ENCODE measurements at places on chromosomes 6 and 20. TPM values are rescaled to one million over a fixed set of nuclear protein-coding genes. Genes with fewer than 3 reads are reported as not detected.

UST gene
- 2.2 TPM for total RNA-seq

JAG1 gene
- 0.30 TPM for total RNA-seq

OR2H1 gene
- total RNA-seq: not detected

QRSL1 gene
- total RNA-seq: 17.9 TPM

DNA sequence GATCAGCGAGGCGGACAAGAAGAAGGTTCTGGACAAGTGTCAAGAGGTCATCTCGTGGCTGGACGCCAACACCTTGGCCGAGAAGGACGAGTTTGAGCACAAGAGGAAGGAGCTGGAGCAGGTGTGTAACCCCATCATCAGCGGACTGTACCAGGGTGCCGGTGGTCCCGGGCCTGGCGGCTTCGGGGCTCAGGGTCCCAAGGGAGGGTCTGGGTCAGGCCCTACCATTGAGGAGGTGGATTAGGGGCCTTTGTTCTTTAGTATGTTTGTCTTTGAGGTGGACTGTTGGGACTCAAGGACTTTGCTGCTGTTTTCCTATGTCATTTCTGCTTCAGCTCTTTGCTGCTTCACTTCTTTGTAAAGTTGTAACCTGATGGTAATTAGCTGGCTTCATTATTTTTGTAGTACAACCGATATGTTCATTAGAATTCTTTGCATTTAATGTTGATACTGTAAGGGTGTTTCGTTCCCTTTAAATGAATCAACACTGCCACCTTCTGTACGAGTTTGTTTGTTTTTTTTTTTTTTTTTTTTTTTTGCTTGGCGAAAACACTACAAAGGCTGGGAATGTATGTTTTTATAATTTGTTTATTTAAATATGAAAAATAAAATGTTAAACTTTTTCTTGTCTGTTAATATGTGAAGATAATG is 2.2 kb downstream of the HSPA1B start:
- no peak for DNase-seq
- peaks cover 17% of the 10 kb centered on the region for H3K36me3 ChIP-seq
- H3K4me3 ChIP-seq: peak overlapping the region; percentile 89
- H3K27me3 ChIP-seq: no peaks in the 10 kb centered on the region

- H3K27me3 ChIP-seq: peaks cover 4% of the 10 kb centered on the region
- H3K27ac ChIP-seq: no peak overlapping the region
- H3K36me3 ChIP-seq: no peaks in the 10 kb centered on the region
- no peak for DNase-seq
Measured at GRCh38 chr6:160360955-160361354, 12.8 kb downstream of the SLC22A3 start.

- H3K27me3 ChIP-seq: peaks cover 1% of the 10 kb centered on the region
Measured at GRCh38 chr6:101011186-101011585, 130.1 kb upstream of the ASCC3 start.

DNA sequence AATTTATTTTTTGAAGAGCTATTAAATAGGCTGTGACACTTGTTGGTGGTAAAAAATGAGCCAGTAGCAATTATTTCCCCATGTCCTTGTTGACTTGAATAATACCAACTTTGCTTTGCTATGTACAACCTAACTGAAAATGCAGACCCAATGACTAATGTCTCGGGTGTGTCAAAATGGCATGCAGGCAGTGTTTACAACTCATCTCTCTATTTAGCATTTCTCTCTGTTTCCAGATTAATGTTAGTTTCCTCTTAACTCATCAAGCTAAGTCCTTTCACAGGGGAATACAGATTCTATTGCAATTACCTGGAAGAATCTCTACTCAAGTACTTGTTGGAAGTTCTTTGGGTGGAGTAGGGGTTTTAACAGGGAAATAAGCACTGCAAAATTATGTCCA is 504.4 kb downstream of the BCKDHB start:
- no peaks in the 10 kb centered on the region for H3K4me1 ChIP-seq
- no peaks in the 10 kb centered on the region for H3K36me3 ChIP-seq
- H3K4me3 ChIP-seq: no peak overlapping the region
- no peak for DNase-seq

DNA sequence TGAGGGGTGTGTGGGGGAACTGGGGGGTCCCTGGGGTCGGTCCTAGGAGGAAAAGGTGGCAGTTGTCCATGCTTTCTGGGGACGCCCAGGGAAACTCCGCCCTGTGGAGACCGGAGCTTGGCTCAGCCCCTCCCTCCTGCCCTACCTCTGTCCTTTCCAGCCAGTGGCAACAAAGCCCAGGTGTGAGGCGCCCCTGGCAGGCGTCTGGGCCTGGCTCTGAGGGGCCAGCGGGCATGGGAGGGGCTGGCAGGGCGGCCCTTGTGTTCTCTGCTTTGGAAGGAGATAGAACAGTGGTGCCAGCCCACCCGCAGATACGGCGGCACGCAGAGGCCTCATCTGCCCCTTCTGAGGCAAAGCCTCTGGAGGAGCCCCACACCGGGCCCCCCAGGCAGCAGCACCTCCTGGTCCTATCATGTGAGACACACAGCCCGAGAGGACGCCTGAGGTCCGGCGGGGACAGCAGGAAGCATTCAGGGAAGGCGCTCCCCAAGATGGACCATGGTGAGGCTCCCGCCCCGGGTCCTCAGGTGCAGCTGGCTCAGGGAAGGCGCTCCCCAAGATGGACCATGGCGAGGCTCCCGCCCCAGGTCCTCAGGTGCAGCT is 47.9 kb downstream of the YTHDF1 start:
- no peak for DNase-seq
- no peaks in the 10 kb centered on the region for H3K36me3 ChIP-seq
- no peaks in the 10 kb centered on the region for H3K4me1 ChIP-seq
- peaks cover 19% of the 10 kb centered on the region for H3K27me3 ChIP-seq

- DNase-seq: no peak
- H3K27ac ChIP-seq: no peak overlapping the region
- peaks cover 7% of the 10 kb centered on the region for H3K27me3 ChIP-seq
- no peak overlapping the region for H3K4me3 ChIP-seq
Measured at GRCh38 chr6:14321992-14322772, 204.6 kb downstream of the CD83 start.
